ENCODE measurements at places on chromosomes 5 and 9.

- DNase-seq: no peak
These were observed 870.7 kb upstream of the CDH10 start for GRCh38 chr5:25515525-25515924.

DNA sequence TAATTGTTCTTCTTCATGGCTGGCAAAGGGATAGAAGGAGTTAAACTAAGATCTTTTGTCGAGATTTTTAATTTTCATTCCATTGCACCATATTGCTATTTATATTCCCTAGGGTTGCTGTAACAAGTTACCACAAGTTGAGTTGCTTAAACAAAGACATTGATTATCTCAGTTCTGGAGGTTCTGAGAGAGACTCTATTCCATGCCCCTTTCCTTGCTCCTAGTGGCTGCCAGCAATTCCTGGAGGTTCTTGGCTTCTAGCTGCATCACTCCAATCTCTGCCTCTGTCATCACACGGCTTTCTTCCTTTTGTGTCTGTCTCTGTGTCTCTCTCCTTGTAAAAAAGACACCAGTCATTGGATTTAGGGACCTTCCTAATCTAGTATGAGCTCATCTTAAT, 136.6 kb upstream of the DAB2 start:
- no peak for DNase-seq

DNA sequence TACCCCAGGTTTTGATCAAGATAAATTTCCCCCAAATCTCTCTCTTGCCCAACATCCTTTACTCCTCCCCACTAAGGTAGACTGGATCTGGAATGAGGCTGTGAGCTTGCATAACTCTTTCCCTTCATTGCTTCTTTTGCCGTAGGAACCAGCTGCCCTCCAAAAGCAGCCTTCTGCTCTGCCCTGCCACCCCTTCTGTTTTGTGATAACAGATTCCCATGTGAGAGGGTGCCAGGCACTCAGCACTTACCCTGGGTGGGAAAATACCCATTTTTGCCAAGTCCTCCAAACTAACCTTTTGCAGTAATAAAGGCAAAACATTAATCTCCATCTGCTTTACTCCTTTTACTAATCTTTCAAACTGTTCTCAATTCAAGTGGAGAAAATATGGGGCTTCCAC, 182.6 kb downstream of the ASTN2 start:
- no peak for DNase-seq

DNA sequence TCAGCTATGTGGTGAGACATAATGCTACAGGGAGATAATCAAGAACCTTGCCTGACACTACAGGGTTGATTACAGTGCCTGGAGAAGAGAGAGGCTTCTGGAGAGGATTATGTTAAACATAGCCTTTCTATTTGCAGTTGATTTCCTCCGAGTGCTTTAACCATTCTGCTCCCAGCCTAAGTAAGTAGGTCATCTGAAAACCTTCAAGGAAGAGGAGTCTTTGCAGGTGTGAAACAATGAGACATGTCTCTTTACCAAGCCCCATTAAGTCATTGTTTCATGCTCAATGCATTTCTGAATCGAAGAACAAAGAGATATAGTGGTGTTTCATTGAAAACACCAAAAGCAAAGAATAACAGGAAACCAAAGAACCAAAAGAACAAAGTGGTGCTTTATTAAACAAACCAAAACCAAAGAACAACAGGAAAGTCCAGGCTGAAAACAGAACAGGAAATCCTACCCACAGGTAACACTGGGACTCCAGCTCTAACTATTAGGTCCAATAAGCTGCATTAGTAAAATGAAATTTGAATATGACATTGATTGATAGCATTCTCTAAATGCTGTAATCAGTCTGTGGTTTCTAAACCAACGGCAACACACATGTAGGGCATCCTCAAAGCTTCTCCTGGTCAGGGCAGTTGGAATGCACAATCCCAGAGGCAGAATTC, 113.3 kb upstream of the SPATA31D4 start:
- no peak for DNase-seq

DNA sequence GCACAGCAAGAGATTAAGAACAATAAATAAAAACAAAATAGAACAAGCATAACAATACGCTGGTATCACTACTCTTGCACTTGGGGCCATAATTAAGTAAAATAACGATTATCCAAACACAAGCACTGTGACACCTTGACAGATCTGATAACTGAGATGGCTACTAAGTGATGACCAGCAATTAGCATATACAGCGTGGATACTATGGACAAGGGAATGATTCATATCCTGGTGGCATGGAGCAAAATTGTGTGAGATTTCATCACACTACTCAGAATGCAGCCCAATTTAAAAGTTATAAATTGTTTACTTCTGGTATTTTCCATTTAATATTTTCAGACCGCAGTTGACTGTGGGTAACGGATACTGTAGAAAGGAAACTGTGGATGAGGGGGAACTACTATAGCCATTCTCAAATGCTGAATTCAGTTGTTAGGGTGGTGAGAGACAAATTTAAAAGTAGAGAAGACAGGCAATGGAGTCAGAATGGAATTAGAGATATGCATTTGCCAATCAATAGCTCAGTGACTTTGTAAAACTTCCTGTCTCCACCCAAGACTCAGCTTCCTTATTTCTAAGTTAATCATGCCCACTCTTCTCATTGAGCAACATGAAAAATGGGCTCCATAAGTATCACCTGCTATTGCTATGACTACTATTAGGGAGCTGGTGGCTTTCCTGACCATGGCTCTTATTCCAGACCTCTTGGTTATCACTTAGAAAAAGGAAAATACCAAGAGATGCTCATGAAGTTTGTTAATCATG, 300.8 kb downstream of the TRIM32 start:
- DNase-seq: no peak

- DNase-seq: no peak
These were observed 60.2 kb upstream of the UNC5A start for GRCh38 chr5:176750144-176750543.

DNA sequence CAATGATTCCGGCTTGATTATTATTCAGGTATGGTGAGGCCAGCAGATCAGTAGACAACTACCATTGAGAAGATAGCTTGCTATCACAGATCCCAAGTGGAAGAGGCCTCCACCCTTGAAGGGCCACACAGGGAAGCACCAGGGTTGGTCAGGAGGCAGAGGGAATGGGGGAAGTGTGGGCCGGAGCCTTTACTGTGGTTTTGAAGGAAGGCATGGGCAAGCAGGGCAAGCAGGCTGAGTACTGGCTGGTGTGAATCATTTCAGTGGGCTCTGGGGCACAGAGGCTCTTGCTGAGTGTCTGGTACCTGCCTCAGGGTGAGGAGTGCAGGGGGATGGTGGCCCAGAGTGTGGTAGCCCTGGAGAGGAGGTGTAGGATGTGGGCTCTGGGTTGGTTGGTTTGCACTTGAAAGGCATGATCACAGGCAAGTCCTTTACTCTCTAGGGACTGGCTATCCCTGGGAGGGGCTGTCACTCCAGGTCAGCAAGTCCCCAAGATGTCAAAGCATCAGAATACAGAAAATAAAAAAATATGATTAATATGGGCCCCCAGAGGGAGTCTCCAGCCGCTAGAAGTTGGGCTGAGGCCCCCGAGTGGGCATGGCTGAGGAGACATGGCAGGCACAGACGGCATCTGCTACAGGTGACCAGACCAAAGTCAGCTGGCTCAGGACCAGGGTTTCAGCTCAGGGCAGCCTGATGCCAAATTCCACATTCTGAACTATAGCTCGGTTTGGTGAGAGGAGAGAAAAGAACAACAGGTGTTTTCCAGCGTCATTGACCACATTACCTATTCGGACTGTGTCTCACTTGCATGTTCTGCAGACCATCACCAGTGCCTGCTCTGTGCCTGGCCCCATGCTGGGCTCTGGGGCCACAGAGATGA, 9.7 kb upstream of the SUSD3 start:
- DNase-seq: no peak

DNA sequence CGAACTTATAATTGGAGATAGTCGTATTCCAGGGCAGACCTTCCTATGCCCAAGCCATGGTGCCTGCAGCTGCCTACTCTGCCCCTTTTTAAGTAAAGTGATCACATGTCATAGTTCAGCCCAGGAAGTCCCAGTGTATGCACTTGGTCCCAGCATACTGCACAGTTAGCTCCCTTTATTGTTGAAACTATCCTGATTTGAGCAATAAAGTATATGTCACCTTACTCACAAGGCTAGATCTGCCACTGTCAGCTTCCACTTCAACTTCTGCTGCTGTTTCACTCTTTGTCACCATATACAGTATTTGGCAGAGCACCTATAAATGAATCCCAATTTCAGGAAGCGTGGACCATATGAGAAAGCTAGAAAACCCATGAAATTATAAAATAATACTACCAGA, 103.8 kb upstream of the PTGER4 start:
- no peak for DNase-seq

DNA sequence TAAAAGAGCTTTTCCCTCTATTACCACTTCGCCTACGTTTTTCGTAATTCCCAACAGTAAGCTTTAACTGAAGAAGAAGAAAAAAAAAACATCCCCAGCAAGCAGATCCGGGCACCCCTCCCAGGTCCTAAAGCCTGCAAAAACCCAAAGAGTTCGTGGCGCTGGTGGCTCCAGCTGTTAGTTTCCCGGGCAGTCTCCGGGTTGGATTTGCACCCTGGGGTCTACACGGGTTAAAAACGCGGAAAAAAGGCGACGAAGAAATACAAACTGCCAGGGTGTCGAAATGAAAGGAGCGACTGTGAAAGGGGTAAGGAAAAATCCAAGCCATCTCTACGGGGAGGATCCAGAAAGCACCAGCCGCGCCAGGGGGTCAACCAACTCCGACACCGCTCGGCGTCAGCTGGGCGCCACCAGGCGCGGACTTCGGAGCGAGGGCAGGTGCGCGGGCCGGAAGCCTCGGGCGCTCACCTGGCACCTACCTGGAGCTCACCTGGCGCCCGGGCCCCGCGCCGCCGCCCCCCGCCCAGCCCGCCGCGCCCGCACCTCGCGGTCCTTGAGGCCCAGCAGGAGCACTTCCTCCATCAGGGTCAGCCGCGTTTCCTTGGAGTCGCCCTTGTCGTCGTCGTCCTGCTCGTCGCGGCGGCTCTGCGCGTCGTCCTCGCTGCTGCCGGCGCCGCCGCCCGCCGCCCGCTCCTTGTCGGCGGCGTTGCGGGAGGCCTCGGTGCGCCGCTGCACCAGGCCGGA, 680 bp downstream of the GOLPH3 start:
- DNase-seq: no peak

DNA sequence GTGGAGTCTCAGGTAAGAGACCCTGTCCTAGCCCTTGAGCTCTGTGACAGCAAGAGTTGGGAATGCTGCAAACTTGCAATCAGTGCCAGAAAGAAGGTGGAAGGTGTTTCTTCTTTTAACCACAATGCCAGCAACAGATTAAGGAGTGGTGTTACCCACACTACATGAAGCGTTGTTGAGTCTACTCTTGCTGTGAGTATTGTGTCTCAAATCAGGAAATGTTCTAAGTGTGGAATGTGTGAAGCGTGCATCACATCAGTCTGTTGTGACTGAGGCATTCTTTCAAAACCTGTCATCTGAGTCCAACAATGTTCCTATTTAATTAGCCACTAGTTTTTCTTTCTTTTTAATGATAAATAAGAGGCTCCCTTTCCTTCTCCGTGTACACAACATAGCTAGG, 2.9 kb upstream of the LURAP1L start:
- no peak for DNase-seq

DNA sequence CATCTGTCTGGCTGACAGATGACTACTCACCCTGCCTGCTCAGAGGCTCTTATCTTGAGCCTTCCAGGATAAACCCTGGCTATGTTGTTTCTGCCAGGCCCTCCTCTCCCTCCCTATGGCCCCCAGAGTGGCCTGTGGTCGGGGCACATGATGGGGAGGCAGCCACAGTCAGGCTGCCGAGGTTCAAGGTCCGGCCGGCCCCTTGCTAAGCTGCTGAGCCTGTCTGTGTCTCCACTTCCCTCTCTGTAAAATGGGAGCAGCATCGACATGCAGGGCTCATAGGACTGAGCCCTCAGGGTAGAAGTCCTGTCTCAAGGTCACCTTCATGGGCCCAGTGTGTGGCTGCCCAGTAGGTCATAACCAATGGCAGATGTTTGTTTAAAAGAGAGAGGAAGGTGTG, 28.5 kb downstream of the WNK2 start:
- no peak for DNase-seq

GRCh38 chr5:67179697-67180361, 16.8 kb downstream of the CD180 start:
- DNase-seq: no peak

DNA sequence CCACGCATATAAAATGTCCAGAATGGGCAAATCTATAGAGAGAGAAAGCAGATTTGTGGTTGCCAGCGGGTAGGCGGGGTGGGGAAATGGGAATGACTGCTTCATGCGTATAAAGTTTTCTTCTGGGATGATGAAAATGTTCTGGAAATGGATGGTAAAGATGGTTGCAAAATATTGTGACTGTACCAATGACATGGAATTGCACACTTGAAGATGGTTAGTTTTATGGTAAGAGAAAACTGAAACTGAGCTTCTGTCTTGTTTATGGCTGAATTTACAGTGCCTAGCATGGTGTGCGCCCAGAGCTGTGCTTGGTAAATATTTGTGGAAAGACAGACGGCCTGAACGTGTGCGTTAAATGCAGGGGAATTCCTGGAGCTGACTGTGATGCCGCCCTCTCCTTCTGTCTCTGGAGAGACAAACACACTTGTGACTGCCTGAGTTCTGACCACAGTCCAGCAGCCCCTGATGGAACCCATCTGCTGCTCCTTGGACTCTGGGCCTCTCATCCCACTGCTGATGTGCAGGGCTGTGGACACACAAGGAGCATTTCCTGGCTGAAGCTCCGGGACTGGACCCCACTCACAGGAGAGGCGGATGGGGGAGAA, 8.6 kb upstream of the PTGES start:
- DNase-seq: no peak

DNA sequence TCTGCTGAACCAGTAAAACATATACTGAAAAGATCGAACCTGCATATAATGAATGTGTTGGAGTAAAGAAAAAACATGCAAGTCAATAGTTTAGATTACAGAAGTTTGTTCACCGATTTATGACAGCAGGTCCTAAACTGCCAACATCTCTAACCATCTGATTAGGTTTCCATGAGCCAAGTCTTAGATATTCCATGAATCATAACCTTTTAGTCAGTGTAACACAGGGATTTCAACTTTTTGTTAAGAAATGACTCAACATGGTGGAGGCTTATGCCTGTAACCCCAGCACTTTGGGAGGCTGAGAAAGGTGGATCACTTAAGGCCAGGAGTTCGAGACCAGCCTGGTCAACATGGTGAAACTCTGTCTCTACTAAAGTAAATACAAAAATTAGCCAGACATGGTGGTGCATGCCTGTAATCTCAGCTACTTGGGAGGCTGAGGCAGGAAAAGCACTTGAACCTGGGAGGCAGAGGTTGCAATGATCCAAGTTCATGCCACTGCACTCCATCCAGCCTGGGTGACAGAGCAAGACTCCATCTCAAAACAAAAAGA, 38.7 kb downstream of the APC start:
- no peak for DNase-seq
